ENCODE measurements at places on chromosomes 3 and 15. TPM values are rescaled to one million over a fixed set of nuclear protein-coding genes. Genes with fewer than 3 reads are reported as not detected.

Gene OSBPL10
- 0.19 TPM for polyA plus RNA-seq

DNA sequence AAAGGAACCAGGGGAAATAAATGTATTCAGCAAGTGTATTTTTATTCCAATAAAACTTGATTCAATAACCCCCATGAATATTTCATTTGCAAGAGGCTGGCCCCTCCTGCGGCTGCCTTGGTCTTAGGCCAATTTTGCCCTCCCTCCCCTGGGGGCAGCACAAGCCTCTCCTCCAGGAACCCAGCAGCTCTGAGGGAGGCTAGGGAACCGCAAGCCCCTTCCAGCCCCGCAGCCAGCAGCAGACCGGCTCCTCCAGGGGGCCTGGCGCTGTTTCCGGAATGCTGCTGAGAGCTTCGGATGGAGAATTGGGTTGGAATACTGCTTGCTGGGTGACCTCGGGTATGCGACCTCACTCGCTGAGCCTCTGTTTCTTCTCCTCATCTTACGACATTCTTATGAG is 150.1 kb downstream of the RAB11A start:
- no peaks in the 10 kb centered on the region for H3K4me1 ChIP-seq
- no peak for DNase-seq
- H3K27me3 ChIP-seq, result peaks cover 2% of the 10 kb centered on the region
- no peak overlapping the region for H3K4me3 ChIP-seq

Gene UBXN7
- polyA plus RNA-seq, result 36.7 TPM

GRCh38 chr3:58116161-58116955 is 94.4 kb downstream of the DNASE1L3 start:
- peaks cover 17% of the 10 kb centered on the region for H3K4me1 ChIP-seq
- peak overlapping the region; percentile 81 for H3K27ac ChIP-seq
- H3K4me3 ChIP-seq, result peak overlapping the region; percentile 51
- peaks cover 21% of the 10 kb centered on the region for H3K36me3 ChIP-seq
- peaks cover 2% of the 10 kb centered on the region for H3K27me3 ChIP-seq

DNA sequence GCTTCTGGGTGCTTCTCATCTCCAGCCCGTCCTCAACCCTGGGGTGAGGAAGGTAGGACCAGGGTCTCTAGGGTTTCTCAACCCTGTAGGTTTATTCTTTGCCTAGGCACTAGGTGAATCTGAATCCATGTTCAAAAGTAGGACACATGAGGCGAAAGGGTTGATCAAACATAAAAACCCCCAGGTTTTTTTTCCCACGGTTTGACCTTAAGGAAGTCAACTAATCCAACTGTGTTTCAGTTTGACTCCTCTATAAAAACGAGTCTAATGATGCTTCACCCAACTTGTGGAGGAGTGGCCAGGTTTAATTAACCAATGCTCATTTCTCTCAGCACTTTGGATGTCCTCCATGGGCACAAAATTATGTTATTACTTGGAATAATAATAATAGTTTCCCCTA is 335.9 kb upstream of the ICE2 start:
- peaks cover 3% of the 10 kb centered on the region for H3K27me3 ChIP-seq
- no peak overlapping the region for H3K27ac ChIP-seq
- no peak for DNase-seq
- no peak overlapping the region for H3K4me3 ChIP-seq

- peaks cover 4% of the 10 kb centered on the region for H3K27me3 ChIP-seq
- peaks cover 6% of the 10 kb centered on the region for H3K36me3 ChIP-seq
- no peak for DNase-seq
- no peak overlapping the region for H3K4me3 ChIP-seq
These were observed 99.0 kb upstream of the MEF2A start for GRCh38 chr15:99466701-99467337.

DNA sequence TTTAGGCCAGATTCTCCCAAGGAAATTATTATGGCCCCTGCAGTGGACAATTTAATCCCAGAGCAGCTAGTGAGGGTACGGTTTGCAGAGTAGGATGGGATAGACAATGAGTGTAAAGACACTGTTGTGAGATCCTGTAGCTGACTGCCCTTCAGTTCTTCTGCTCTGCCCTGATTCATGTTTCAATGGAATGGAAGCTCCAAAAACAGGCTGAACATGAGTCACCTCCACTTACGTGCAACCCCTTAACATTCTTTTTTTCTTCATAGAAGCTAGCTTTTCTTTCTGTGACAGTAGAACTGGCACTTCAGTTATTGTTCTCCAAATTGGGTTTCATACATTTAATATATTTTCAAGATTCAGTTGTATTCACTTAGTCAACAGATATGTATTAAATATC is 32.1 kb downstream of the CLDN18 start:
- peaks cover 5% of the 10 kb centered on the region for H3K27me3 ChIP-seq
- H3K36me3 ChIP-seq, result no peaks in the 10 kb centered on the region
- no peak for DNase-seq
- H3K27ac ChIP-seq, result no peak overlapping the region

- peak overlapping the region; percentile 31 for H3K4me3 ChIP-seq
- no peak for DNase-seq
- peaks cover 46% of the 10 kb centered on the region for H3K4me1 ChIP-seq
- H3K27me3 ChIP-seq, result peaks cover 7% of the 10 kb centered on the region
- peak overlapping the region; percentile 93 for H3K27ac ChIP-seq
- H3K36me3 ChIP-seq, result no peaks in the 10 kb centered on the region
These were observed 6.2 kb downstream of the HDC start for GRCh38 chr15:50259276-50259675.

DNA sequence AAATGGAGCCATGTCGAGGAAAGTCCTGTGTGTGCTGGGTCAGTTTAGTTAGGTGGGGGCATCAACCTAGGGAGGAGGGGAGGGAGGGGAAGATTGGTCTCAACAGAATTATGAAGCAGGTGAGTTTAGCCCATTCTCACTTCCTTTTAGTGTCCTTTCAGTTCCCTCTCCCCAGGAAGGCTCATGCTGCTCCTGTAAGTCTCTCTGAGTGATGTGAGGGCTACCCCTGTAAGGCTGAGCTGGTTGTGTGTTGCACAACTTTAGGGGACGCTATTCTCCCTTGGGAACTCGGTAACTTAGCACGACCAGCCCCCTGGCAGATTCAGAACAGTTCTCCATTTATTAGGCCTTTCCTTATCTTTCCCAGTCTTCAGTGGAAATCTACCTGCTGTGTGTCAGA is 21.2 kb downstream of the IL5RA start:
- H3K36me3 ChIP-seq, result no peaks in the 10 kb centered on the region
- H3K4me3 ChIP-seq, result no peak overlapping the region
- peaks cover 3% of the 10 kb centered on the region for H3K27me3 ChIP-seq
- DNase-seq, result no peak

Gene ZIC4
- polyA plus RNA-seq, result not detected

GRCh38 chr15:91541286-91541685 is 312.2 kb upstream of the SLCO3A1 start:
- no peaks in the 10 kb centered on the region for H3K36me3 ChIP-seq
- H3K4me3 ChIP-seq, result no peak overlapping the region

Gene ZPLD1
- not detected for polyA plus RNA-seq

DNA sequence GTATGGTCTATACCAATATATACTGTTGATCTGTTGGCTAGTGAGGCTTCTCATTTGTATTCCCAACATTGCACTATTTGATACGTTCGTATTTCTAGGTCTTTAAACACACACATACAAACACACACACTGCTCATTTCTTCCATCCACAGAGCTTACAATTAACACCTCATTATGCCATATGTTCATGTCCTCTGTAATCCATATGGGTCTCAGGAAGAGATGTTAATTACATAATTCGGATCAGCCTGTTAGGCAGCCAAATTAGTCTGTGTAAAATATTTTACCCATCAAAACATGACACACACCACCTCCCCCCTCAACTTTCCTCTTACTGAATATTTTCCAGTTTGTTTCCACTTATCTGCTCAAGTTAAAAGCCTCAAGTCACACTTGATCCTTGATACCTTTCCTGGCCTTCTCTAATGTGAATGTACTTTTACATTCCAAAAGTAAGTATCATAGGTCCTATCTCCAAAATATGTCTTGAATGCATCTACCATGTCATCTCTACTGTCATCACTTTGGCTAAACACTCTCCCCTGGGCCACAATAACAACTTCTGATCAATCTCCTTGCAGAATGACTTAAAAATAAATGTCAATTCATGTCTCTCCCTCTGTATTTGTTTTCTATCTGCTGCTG is 28.2 kb downstream of the EOGT start:
- peaks cover 15% of the 10 kb centered on the region for H3K36me3 ChIP-seq
- DNase-seq, result no peak
- H3K27ac ChIP-seq, result no peak overlapping the region
- H3K27me3 ChIP-seq, result no peaks in the 10 kb centered on the region
- H3K4me1 ChIP-seq, result no peaks in the 10 kb centered on the region

DNA sequence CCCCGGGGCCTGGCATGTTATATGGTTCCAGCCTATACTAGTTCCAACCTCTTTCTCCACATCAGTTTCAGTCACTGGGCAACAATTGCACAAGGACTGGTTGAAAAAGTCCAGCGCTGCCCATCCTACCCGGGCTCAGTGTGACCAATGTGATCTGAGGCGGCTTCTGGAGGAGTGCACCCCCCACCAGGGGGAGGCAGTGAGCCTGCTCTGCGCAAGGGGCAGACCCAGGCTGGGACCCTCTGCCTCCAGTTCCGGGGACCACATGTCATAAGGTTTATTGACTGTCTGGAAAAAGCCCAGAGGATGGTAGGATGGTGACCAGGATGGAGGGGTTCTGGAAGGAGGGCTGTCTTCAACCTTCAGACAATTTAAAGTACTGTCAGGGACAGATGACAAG is 25.6 kb upstream of the NR2E3 start:
- H3K27ac ChIP-seq, result no peak overlapping the region
- no peak for DNase-seq
- no peaks in the 10 kb centered on the region for H3K36me3 ChIP-seq
- H3K4me1 ChIP-seq, result no peaks in the 10 kb centered on the region
- H3K27me3 ChIP-seq, result peaks cover 5% of the 10 kb centered on the region
- H3K4me3 ChIP-seq, result no peak overlapping the region

GRCh38 chr15:92917598-92918407 is 17.7 kb downstream of the CHD2 start:
- peaks cover 6% of the 10 kb centered on the region for H3K36me3 ChIP-seq
- H3K4me1 ChIP-seq, result peaks cover 79% of the 10 kb centered on the region
- peak overlapping the region; percentile 94 for H3K27ac ChIP-seq
- peak; percentile 88 for DNase-seq
- H3K27me3 ChIP-seq, result peaks cover 6% of the 10 kb centered on the region

Gene DPPA2
- polyA plus RNA-seq, result not detected

DNA sequence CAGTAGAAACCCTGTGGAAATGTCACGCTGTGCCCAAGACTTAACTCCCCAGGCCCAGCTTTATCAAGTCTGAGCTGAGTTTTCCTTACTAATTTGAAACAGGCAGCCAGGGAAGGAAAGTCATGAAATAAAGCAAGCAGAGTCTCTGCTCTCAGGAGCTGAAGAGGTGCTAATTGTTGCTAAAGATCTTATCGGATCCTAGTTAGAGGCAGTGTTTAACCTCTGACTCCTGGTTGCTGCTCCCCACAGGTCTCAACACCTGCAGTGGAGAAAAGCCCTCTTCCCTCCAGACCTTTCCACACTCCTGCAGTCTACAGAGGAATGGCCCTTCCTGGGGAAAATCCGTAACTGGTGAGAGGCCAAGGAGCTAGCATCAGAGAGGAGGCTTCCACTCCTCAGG is 628.2 kb downstream of the NTRK3 start:
- DNase-seq, result no peak
- H3K4me1 ChIP-seq, result no peaks in the 10 kb centered on the region
- H3K27ac ChIP-seq, result no peak overlapping the region
- no peak overlapping the region for H3K4me3 ChIP-seq

DNA sequence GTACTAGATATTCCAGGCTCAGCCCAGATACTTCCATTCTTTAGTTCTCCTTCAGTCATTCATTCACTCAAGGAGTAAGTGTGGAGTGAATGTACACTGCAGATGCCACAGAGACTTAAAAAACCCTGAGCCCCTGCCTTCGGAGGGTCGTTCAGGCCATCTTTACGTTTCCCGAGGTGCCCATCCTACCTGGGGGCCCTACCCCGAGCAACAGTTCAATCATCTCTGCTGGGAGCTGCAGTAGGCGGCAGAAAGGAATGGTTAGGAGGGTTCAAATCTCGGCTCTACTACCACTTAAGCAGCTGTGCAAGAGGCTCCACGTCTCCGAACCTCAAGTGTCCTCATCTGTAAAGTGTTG is 613 bp downstream of the SEC13 start:
- peaks cover 47% of the 10 kb centered on the region for H3K4me1 ChIP-seq
- no peak for DNase-seq
- H3K4me3 ChIP-seq, result peak overlapping the region; percentile 90
- H3K27me3 ChIP-seq, result peaks cover 3% of the 10 kb centered on the region

Gene TIMP4
- not detected for polyA plus RNA-seq

DNA sequence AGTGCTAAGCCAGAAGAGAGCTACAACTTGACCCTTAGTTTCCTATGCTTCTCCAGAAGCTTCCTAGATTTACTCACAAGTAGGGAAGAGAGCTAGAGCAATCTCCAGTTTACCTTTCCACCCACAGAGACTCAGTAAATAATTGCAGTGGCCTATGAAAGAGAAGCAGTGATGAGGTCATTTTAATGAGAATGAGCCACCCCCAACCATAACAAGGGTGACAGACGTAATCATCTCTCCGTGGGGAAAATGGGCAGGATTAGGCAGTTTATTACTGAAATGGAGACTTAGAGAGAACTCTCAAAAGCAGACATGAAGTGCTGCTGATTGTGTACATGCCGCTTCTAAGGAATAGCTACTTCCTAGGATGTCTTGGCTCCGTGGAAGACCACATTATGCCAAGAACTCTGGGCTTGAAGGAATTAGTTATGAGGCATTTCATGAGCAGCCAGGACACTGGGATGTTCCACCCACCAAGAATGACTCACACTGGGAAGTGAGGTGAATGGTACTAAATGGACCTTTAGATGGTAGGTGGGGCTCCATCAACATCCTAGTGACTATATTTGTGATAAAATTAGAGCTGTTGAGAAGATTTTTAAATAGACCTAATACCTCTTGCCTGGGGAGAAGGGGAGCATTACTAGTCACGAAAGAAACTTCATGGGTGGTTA is 160.9 kb downstream of the EDEM1 start:
- no peak for DNase-seq
- no peak overlapping the region for H3K4me3 ChIP-seq
- no peak overlapping the region for H3K27ac ChIP-seq
- H3K36me3 ChIP-seq, result no peaks in the 10 kb centered on the region
- peaks cover 2% of the 10 kb centered on the region for H3K27me3 ChIP-seq

DNA sequence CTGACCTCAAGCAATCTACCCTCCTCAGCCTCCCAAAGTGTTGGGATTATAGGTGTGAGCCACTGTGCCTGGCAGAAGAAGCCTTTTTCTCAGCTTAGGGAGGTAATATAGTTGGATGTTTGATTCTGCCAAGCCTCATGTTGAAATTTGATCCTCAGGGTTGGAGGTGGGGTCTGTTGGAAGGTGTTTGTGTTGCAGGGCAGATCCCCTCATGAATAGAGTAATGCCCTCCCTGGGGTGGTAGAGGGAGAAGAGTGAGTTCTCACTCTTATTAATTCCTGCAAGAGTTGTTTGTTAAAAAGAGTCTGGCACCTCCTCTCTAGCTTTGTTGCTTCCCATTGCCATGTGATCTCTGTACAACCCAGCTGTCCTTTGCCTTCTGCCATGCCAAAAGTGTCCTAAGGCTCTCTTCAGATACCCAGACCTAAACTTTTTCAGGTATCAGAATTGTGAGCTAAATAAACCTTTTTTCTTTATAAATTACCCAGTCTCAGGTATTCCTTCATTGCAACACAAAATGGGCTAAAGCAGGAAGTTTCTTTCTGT is 16.4 kb downstream of the NECTIN3 start:
- no peak for DNase-seq
- no peaks in the 10 kb centered on the region for H3K36me3 ChIP-seq
- peaks cover 10% of the 10 kb centered on the region for H3K27me3 ChIP-seq
- no peak overlapping the region for H3K4me3 ChIP-seq
- no peaks in the 10 kb centered on the region for H3K4me1 ChIP-seq

Data from immature natural killer cell (primary cell).